ENCODE measurements at places on chromosomes 12 and 14.

DNA sequence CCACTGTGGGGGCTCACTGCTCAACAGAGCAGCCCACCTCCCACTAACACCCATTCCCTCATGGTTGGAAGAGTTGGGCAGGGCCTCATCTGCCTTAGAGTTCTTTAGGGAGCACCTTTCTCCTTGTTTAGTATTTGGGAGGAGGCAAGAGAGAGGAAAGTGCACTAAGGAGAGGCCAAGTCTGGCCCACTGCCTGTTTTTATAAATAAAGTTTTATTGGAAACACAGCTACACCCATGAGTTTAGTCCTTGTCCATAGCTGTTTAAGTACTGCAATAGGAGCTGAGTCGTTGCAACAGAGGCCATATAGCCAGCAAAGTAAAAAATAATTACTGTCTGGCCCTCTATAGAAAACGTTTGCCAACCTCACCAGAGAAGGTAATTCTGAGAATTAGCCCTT, 63.9 kb downstream of the C14orf132 start:
- H3K36me3 ChIP-seq, result no peaks in the 10 kb centered on the region
- peaks cover 5% of the 10 kb centered on the region for H3K4me1 ChIP-seq
- H3K4me3 ChIP-seq, result no peak overlapping the region
- H3K27ac ChIP-seq, result no peak overlapping the region
- no peaks in the 10 kb centered on the region for H3K27me3 ChIP-seq

- H3K27ac ChIP-seq, result no peak overlapping the region
- H3K4me3 ChIP-seq, result no peak overlapping the region
- H3K4me1 ChIP-seq, result no peaks in the 10 kb centered on the region
- DNase-seq, result no peak
These were observed 38.7 kb upstream of the ZNF641 start for GRCh38 chr12:48389409-48389808.

DNA sequence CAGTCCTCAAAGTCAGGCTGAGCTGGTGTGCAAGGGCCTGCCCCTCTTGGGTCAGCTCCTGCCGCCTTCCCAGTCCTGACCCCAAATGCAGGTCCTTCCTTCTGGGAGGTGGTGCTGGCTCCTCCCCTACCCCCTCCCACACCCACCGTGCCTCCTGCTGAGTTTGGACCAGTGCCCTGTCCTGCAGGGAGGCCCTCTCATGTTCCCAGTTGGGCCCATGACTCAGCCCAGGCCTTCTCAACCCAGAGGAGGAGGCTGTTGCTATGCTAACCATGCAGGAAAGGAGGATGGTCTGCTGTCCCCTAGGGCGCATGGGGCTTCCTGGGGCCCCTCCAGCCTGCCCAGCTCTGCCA, 4.4 kb downstream of the ZBTB42 start:
- no peaks in the 10 kb centered on the region for H3K27me3 ChIP-seq
- H3K36me3 ChIP-seq, result no peaks in the 10 kb centered on the region
- DNase-seq, result peak; percentile 73
- peaks cover 18% of the 10 kb centered on the region for H3K4me1 ChIP-seq
- H3K27ac ChIP-seq, result no peak overlapping the region
- no peak overlapping the region for H3K4me3 ChIP-seq

DNA sequence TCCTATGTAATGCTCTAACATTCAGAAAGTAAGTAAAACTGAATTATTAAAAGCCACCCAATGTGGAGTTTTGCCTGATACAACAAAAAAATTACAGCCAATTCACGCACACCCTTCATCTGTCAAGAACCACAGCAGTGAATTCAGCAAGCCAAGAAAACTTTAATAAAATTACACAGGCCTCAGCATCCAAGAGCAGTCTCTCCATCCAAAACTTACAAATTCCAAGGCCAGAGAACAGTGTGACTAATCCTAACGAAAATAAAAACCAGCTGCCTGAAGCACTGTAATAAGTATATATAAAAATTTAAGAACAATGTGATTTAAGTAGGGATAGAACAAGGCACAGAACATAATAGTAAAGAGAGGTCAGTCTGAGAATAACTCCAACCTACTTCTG, 54.2 kb downstream of the SIX6 start:
- no peak overlapping the region for H3K4me3 ChIP-seq
- no peaks in the 10 kb centered on the region for H3K36me3 ChIP-seq
- no peak overlapping the region for H3K27ac ChIP-seq
- DNase-seq, result peak; percentile 57
- H3K4me1 ChIP-seq, result no peaks in the 10 kb centered on the region

- peak; percentile 61 for DNase-seq
- no peaks in the 10 kb centered on the region for H3K27me3 ChIP-seq
- H3K4me3 ChIP-seq, result no peak overlapping the region
These were observed 53.1 kb downstream of the SIX6 start for GRCh38 chr14:60561845-60562746.

DNA sequence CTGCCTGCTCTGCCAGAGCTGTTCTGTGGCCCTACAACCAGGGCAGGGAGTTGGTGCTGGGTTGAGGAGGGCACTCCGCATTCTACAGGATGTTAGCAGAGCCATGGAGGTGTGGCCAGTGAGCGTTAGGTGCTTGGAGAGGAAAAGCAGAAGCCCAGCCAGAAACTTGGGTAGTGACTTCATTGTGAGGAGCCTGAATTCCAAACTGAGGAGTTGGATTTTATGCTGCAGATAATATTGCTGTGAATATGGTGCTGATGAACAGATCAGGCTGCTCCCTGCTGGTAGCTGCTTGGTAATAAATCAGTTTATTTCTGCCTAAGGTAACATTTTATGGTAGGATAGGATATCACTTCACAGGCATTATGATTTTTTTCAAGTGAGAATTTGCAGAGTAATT, 7.1 kb upstream of the CCDC175 start:
- peak; percentile 44 for DNase-seq
- no peaks in the 10 kb centered on the region for H3K27me3 ChIP-seq
- peaks cover 19% of the 10 kb centered on the region for H3K4me1 ChIP-seq
- no peaks in the 10 kb centered on the region for H3K36me3 ChIP-seq

- no peak overlapping the region for H3K27ac ChIP-seq
- H3K36me3 ChIP-seq, result no peaks in the 10 kb centered on the region
- H3K4me1 ChIP-seq, result peaks cover 14% of the 10 kb centered on the region
- peak; percentile 43 for DNase-seq
- H3K4me3 ChIP-seq, result no peak overlapping the region
- no peaks in the 10 kb centered on the region for H3K27me3 ChIP-seq
These were observed 9.3 kb downstream of the ANKRD33 start for GRCh38 chr12:51897181-51897580.

DNA sequence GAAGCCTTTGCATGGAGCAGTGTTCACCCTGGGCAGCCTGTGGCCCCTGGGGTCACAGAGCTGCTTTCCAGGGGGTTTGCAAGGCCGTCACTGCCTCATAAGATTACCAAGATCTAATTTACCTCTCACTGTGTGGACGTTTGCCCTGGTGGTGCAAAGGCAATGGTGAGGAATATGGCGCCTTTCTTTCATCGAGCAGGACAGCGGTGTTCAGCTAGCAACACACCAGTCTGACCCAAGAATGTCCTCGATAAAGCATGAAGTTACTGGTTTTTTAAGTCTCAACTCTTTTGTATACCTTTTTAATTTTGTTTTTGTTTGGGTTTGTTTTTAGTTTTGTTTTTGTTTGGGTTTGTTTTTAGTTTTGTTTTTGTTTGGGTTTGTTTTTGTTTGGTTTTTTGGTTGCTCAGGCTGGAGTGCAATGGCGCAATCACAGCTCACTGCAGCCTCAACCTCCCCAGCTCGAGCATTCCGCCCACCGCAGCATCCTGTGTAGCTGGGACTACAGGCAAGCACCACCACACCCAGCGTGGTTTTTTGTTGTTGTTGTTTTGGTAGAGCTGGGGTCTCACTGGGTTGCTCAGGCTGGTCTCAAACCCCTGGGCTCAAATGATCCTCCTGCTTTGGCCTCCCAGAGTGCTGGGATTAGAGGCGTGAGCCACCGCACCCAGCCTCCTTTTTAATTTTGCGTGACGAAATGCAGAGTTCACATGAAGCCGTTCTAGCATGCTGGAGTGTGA, 57.9 kb downstream of the PPP2R5C start:
- DNase-seq, result no peak
- H3K36me3 ChIP-seq, result peaks cover 5% of the 10 kb centered on the region
- H3K27ac ChIP-seq, result no peak overlapping the region
- no peaks in the 10 kb centered on the region for H3K27me3 ChIP-seq

GRCh38 chr14:90815822-90816662, at the start of gene TTC7B:
TSS of gene TTC7B (minus strand) at chr14:90816430. CDS start at chr14:90816295, 135 bp downstream.
- H3K4me1 ChIP-seq, result peaks cover 8% of the 10 kb centered on the region
- no peak for DNase-seq
- H3K36me3 ChIP-seq, result no peaks in the 10 kb centered on the region
- H3K4me3 ChIP-seq, result peak within 1 kb of the TSS; percentile 66

DNA sequence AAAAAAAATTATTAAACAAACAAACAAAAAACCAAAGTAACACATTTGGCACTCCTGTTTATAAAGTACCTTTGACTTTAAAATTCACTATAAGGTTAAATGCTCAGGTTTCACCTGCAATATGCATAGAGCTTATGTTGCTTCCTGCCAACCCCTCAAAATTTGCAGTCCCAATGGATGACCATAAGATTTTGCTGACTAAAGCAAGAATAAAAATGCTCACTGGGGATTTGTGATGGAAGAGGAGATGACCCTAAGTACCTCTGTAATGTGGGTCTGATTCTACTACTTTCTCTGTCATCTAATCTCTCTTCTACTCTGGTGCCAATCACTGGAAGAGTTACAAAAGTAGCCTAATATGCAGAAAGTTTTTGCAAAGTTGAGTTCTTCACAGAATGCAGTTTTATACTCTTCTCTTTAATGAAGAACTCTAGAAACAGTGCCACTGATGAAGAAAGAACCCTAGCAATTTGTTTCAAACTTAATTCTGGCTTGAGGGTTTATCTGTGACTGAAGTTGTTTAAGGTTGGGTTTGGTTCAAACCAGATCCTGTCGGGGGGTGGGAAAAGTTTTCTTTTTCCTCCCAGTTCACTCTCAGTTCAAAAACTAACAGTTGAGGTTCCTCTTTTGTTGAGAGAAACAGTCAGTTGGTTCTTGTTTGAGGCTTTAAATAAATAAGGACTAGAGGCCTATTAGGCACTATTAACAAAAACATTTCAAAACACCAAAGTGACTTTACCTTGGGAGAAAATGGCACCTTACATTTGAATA, 10.9 kb downstream of the WASHC3 start:
- H3K4me1 ChIP-seq, result no peaks in the 10 kb centered on the region
- H3K27me3 ChIP-seq, result no peaks in the 10 kb centered on the region
- no peak overlapping the region for H3K4me3 ChIP-seq
- peaks cover 9% of the 10 kb centered on the region for H3K36me3 ChIP-seq

DNA sequence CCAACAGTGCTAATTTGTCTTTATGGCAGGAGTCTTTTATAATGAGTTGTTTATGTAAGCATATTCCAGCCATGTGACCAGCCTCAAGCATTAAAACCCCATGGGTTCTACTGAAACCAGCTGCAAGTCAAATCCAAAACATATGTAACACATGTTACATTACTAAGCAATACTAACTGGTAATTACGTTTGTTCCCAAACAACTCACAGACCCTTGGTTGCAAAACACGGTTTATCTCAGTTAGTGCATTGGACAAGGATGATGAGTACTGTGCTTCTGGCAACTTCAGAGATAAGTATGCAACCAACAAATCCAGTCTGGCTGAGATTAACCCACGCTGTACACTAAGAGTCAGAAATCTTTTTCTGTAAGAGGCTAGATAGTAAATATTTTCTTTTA, 110.1 kb upstream of the FAR2 start:
- no peaks in the 10 kb centered on the region for H3K36me3 ChIP-seq
- DNase-seq, result peak; percentile 47
- H3K4me1 ChIP-seq, result peaks cover 11% of the 10 kb centered on the region
- no peak overlapping the region for H3K27ac ChIP-seq
- no peak overlapping the region for H3K4me3 ChIP-seq
- H3K27me3 ChIP-seq, result no peaks in the 10 kb centered on the region

- H3K4me1 ChIP-seq, result peaks cover 4% of the 10 kb centered on the region
- H3K27me3 ChIP-seq, result peaks cover 21% of the 10 kb centered on the region
- H3K36me3 ChIP-seq, result no peaks in the 10 kb centered on the region
- no peak for DNase-seq
- no peak overlapping the region for H3K4me3 ChIP-seq
These were observed 5.4 kb upstream of the KIF26A start for GRCh38 chr14:104132981-104133380.

DNA sequence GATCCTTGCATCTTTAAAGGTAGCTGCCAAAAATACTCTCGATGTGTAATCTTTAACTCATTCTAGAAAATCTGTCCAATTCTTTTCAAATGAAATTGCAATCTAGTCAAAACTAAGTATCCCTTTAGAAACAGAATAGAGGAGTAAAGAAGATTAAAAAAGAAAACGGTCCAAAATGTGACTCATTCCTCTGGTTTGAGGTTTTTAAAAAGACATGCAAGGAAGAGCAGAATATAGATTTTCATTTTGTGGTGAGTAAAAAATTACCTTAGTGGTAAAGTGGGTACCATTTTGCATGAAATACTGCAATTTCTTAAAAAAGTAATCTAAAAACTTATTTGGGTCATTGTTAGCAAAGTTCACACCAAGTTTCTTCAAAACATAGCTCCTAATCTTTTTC, 108.4 kb downstream of the BRMS1L start:
- DNase-seq, result peak; percentile 4
- no peak overlapping the region for H3K4me3 ChIP-seq
- H3K4me1 ChIP-seq, result no peaks in the 10 kb centered on the region

- DNase-seq, result no peak
- H3K27ac ChIP-seq, result no peak overlapping the region
- no peaks in the 10 kb centered on the region for H3K4me1 ChIP-seq
- H3K36me3 ChIP-seq, result no peaks in the 10 kb centered on the region
These were observed 40.7 kb upstream of the FUT8 start for GRCh38 chr14:65371784-65372183.

DNA sequence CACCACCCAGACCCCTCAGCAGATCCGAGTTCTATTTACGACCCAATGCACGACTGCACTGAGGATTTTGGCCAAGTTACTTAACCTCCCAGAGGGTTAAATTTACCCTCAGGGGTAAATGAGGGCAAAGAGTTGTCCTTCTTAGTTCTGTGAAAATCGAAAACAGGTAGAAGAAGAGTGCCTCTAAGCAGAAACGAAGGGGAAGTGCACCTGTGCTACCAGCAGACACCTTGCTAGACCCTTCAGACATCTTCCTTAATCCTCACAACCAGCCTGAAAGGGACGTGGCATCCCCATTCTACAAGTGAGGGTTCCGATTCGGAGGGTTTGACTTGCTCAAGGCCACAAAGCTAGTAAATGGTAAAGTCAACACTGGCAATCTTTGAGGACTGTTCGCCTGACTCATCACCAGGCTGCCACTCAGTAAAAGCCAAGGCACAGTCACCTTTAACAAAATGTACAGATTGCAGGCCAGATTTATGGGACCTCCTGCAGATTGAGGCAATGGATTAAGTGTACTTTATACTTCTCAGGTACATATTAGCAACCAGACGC, 1.6 kb downstream of the GSG1 start:
- no peaks in the 10 kb centered on the region for H3K36me3 ChIP-seq
- peaks cover 46% of the 10 kb centered on the region for H3K4me1 ChIP-seq
- H3K4me3 ChIP-seq, result peak overlapping the region; percentile 54
- no peak for DNase-seq

GRCh38 chr12:88417531-88417930, 162.7 kb downstream of the KITLG start:
- DNase-seq, result no peak
- no peaks in the 10 kb centered on the region for H3K27me3 ChIP-seq
- H3K4me1 ChIP-seq, result peaks cover 18% of the 10 kb centered on the region
- no peaks in the 10 kb centered on the region for H3K36me3 ChIP-seq
- H3K27ac ChIP-seq, result peak overlapping the region; percentile 15
- H3K4me3 ChIP-seq, result peak overlapping the region; percentile 25

Measured in astrocyte (in vitro differentiated cells and primary cell).